Endothelial cell of umbilical vein (primary cell): ENCODE measurements at places on chromosomes 2 and 18. TPM values are rescaled to one million over a fixed set of nuclear protein-coding genes. Genes with fewer than 3 reads are reported as not detected.

GRCh38 chr2:75666911-75667310, 20.3 kb downstream of the MRPL19 start:
- DNase-seq: no peak

DNA sequence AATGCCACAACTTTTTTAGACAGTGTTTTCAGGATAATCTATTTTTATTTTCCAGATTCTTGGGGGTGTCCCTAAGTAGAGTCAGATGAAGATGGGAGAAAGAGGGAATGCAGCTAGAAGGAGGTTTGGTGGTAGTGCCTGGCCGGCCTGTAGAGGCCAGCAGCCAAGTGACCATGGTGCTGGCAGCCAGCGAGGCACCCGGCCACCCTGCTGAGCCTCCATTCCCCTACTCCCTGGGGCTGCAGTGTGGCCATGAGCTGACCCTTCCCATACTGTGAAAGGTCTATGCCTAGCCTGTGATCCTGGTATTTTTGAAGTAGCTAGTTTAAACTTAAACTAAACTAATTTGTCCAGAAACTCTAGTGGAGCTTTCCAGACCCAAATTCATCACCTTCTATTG, 268.6 kb downstream of the CYRIA start:
- no peak for DNase-seq

Gene CYB5A
- total RNA-seq: 24.9 and 32.2 TPM in 2 replicates

- DNase-seq: peak; percentile 72
Measured at GRCh38 chr2:82675186-82675585, 1783.9 kb downstream of the SUCLG1 start.

Gene EGR4
- total RNA-seq: not detected in 2 replicates

- no peak for DNase-seq
Measured at GRCh38 chr2:174607989-174608865, 10.6 kb upstream of the WIPF1 start.

Gene INPP1
- total RNA-seq: 32.6 and 36.8 TPM in 2 replicates

Gene SKOR2
- total RNA-seq: not detected in 2 replicates

DNA sequence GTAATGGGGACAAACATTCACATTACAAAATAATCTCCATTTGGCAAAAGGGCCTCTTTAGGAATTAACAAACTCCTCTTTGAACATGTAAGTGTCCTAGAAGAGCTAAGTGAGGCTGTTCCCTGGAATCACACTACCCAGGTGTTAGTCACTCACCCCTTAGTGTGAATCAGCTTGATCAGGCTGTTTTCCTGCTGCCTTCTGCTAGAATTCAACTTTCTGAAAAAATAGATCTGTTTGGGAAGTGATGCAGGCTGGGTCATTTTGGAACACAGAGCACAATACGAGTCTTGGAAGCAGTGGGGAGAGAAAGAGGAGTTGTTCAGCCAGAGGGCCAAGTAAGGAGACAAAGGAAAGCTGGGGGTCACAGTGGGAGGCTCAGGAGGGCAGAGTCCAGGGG, 40.0 kb downstream of the TTC32 start:
- DNase-seq: no peak

DNA sequence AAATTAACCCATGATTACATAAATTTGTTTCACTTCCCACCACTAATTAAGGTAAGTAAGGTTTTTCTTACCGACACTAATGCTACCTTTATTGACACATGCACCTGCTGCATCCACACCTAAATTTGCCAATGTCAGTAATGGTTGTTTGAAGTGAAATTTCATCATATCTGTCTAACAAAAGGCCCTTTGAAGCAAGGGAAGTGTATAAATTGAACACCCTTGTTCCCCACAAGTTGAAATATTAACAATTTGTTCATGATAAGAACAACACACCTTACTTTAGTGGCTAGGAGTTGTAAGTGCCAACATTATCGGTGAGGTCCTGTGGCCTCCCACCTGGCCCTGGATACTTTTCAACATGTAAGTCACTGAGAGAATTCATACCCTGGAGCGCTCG, 116.3 kb upstream of the CDCA7 start:
- no peak for DNase-seq

Gene SERPINB12
- not detected in 2 replicates for total RNA-seq

Gene CCDC102B
- 0.62 and 1.3 TPM in 2 replicates for total RNA-seq

DNA sequence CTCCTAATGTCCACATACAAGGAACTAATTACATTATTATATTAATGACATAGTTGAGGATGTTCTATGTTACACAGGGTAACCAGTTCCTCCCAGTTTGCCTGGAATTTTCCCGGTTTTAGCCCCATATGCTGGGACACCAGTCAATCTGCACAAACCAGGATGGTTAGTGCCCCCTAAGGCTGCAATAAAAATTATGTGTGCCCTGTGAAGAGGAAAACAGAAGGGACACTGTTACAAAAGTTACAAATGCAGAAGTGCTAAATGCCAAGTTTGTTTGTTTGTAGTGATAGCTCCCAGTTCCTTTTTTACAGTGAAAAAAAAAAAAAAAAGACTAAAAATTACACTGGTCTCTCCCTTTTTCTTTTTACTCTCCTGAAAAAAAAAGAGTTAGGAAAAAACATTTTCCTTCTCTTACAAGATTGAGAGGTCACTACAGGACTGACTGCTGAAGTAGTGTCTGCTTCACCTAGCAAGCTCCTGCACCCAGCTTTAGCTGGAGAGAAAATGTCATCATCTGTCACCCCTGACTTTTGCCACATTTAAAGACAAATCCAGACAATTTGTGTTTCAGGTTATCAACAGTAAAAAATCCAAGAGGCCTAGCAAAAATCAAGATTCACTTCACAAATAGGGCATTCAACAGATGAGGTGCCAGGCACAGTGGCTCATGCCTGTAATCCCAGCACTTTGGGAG, 3.2 kb downstream of the ANKRD44 start:
- DNase-seq: no peak

Gene RPRM
- total RNA-seq: not detected in 2 replicates

Gene IMMT
- total RNA-seq: 112 and 114 TPM in 2 replicates

- DNase-seq: no peak
Measured at GRCh38 chr18:55783921-55784320, 195.9 kb upstream of the TCF4 start.

- DNase-seq: peak; percentile 97
Measured at GRCh38 chr2:120508567-120509041, 162.7 kb downstream of the INHBB start.

DNA sequence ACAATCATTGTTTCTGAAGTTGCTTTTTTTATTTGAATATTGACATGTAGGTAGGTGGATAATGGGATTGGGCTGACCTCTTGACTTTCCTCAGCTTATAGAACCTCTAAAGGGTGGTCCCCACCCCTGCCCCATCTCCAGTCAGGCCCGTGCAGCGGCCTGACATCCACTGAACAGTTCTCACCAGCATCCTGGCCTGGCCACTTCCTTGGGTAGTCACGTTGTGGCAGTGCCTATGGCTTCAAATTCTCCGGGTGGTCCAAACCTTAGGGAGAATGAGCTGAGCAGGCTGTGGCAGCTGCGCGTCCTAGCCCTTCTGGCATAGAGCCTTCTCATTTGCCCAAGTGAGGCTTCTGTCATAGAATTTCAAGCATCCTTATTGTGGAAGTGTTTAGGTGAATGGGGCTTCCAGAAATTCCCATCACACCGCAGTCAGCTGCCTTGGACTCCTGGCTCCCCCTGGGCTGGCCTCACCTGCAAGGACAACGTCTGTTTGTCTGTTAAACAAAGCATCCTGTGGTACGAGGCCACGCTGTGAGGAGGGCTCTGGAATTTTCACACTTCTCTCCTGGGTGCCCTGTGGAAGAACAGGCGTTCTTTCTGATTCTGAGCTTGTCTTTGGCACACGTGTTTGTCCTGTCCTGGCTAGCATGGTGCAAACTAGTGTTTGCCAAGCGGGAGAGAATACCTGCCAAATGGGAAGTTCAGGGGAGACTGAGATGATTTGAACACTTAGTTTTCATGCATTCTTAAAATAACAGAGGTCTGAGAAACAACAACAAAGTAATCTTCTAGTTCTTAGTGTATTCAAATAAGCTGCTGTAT, 31.8 kb upstream of the OTOS start:
- no peak for DNase-seq

Gene ZNF804A
- total RNA-seq: 0.90 TPM in 1 of 2 replicates, not detected in the other

DNA sequence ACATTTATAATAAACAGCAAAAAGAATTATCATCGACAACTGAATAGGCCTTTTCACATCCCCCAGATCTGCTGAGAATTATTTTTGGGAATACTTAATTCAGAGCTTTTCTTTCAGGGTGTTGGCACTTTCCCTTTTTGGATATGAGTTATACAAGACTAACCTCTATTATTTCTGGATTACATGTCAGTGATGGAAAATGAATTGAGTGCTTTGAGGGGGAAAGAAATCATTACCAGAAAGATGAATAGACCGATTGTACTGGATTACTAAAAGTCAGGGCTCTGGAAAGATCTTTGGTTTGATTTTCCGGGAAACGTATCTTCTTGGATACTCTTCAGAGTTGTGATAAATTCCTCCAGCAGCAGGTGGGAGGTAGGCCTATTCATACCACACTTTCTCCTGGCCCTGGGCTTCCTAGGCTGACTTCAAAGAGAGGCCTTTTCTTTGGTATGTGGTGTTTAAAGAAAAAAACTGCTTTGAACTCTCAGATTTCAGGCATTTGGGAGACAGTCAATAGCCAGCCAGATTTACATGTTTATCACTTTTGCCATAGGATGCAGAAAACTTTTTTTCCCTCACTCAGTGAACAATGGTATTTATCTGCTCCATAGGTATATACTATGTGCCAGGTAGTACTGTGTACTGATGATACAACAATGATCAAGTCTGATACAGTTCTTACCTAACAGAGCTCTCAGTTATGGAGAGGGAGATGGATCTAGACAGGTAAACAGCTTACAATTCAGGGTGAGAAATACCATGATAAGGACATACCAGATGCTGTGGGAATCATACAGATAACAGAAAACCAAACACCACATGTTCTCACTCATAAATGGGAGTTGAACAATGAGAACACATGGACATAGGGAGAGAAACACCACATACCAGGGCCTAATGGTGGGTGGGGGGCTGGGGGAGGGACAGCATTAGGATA, 63.3 kb upstream of the ACTR3 start:
- no peak for DNase-seq

DNA sequence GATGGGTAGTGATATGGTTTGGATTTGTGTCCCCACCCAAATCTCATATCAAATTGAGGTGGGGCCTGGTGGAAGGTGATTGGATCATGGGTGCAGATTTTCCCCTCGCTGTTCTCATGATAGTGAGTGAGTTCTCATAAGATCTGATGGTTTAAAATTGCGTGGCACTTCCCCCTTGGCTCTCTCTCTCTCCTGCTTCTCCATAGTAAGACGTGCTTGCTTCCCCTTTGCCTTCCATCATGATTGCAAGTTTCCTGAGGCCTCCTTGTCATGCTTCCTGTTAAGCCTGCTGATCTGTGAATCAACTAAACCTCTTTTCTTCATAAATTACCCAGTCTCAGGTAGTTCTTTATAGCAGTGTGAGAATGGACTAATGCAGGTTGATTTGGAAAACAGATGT, 223.2 kb upstream of the APCDD1 start:
- no peak for DNase-seq

DNA sequence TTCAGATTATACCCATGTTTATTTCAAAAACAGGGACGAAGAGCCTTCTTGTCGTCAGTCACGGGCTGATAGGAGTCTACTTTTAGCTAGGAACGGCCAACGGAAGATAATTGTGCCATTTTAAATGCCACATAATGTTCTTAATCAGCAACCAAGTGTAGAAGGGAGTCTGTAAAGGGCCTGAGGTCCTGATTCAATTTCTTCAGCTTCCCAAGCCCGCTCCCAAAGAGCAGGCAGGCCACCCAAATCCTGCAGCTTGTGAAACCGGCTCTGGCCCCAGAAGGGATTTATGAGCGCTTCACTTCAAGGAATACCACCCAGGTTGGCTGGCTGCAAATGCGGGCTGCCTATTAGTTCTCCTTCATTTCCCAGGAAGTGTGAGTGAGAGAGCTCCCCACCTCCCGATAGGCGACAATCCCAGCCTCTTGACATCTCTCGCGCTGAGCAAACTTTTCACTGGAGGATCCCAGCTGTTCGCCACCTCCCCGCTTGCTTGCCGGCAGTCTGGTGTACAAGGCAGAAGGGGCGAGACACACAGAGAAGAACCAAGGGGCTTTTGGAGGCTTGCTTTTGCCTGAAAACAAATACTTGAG, 272.9 kb downstream of the CDH20 start:
- no peak for DNase-seq

Gene TMEM247
- total RNA-seq: not detected in 2 replicates

GRCh38 chr18:41949206-41949920, 5.7 kb upstream of the PIK3C3 start:
- DNase-seq: no peak

Gene ASNSD1
- 39.5 and 41.9 TPM in 2 replicates for total RNA-seq

GRCh38 chr2:54574107-54574859, 118.2 kb downstream of the SPTBN1 start:
- peak; percentile 58 for DNase-seq

DNA sequence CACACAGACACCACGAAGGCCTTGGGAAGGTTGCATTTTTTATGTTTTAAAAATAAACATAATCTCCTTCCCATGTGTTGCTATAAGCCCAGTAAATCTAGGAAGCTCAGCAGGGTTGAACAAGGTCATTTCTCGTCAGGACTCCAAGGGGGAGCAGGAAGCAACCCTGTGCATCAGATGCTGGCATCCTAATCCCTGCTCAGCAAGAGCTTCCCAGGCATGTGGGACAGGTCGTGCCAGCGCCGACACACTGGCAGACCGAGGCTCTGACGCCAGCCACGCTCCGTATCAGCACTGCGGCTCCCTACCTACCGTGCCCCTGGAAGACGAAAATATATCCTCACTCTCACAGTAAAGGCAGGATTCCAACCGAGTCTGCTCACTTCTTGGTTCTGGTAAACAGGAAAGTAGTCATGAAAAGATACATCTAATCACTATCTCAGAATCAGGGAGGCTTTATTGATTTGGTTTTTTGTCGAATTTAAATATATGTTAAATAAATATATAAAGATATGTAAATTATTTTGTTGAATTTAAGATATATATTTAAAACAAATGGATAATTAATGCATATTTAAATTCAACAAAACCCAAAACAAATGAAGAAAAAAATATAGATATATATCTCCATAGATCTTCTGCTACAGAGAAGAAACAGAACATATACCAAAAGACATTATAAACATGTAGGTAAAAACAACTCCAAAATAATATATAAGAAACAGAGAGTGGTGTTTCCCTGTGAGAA, 61.4 kb downstream of the TXNL1 start:
- no peak for DNase-seq

GRCh38 chr2:151786483-151786882, 41.7 kb downstream of the ARL5A start:
- no peak for DNase-seq

DNA sequence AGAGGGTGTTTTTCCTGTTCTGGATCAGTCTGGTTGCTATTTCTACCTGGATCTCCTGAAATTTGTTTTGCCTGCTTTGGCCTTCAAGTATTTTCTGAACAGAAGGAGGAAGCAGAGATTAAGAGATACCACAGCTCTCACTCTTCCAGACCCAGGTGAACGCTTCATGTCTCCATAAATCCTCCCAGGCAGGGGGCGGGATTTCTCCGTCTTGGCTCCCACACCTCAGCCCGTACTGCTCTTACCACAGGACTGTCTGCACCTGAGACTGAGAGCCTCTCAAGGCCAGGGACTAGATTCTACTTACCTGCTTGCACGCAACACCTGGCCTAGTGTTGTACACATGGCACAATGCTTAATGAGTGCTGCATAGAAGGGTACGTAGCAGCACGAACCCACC, 59.9 kb upstream of the LRPPRC start:
- no peak for DNase-seq

GRCh38 chr2:234462218-234462992, 34.5 kb downstream of the ARL4C start:
- no peak for DNase-seq

- DNase-seq: no peak
Measured at GRCh38 chr18:78296166-78296565, 683.5 kb upstream of the SALL3 start.

Gene TDRD15
- total RNA-seq: not detected in 2 replicates

Gene SH3BP4
- total RNA-seq: 100.0 and 105 TPM in 2 replicates

- no peak for DNase-seq
Measured at GRCh38 chr18:8375249-8375648, 234.0 kb upstream of the RAB12 start.
